Epithelial cell of prostate (primary cell): ENCODE measurements at places on chromosomes 4 and X.

DNA sequence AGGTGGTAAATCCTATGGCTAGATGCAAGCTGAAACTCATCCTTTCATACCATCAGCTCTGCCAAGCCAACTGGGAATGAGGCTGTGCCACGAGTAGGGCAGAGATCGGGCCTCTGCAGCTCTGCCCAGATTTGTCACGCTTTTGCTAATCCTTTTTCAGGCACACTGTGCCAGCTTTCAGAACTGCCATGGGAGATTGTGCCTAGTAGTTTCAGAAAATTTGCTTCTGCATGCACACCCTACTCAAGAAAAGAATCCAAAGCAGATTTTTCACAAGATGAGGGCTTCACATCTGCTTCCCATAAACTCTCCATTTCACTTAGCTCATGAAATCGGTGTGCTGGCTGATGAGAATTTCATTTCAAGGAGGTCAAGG is 3.3 kb upstream of the ADH7 start:
- DNase-seq: peak; percentile 44

DNA sequence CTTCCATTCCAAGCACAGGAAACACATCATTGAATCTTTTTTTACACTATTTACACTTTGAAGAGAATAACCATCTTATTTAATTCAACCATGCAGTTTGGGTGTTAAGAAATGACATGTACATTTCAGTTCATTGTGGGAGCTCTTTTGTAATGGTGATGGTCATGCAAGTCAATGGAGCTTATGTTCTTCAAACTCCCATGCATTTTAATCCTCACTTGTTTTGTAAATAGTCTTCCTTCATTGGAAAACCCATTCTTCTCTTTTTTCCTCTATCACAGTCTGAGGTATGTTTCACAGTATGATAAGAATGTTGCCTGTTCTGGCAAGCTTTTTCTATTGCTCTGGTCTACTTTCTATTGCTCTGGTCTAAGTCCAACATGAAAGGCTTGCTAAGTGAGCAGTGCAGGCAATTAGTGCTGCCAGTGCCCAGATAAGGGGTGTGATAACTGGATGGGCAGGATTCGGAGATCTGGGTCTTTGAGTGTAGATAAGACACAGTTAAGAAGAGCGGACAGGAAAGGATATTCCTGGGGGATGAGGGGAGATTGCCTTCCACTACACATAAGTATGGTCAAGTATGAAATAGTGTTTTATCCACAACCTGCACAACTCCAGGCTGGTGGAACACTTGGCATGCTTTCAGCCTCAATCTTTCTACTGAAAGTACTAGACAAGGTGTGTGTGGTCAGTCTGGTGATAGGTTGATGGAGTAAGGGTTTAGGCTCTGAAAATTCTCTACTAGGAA is 17.1 kb downstream of the AFP start:
- DNase-seq: no peak

DNA sequence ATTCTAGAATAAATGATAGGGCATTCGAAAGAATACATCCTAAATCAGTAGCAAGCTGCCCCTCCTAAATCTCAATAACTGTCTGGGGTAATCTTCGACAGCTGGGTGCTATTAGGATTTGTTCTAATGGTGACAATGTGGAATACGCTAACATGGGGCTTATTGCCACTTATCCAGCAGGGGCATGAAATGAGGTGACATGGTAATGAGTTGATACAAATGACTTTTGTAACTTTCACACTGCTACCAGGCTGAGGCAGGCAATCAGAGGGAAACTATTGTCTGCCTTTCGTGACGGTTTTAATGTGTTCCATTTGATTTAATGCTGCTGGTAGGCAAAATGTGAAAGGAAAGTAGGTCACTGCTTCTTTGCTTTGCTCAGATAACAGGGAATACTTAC is 1047.4 kb upstream of the PABPC4L start:
- DNase-seq: no peak

GRCh38 chr4:109046471-109047201 is 255.8 kb downstream of the COL25A1 start:
- DNase-seq: no peak

GRCh38 chrX:6983207-6983955 is 164.1 kb upstream of the STS start:
- DNase-seq: no peak

- DNase-seq: no peak
Measured at GRCh38 chr4:102348701-102349100, 3.4 kb upstream of the SLC39A8 start.

- DNase-seq: no peak
Measured at GRCh38 chr4:140947506-140947905, 185.8 kb downstream of the RNF150 start.

GRCh38 chr4:112563431-112564200 is 47.6 kb upstream of the NEUROG2 start:
- DNase-seq: no peak

GRCh38 chrX:107273795-107274194 is 67.4 kb downstream of the DNAAF6 start:
- no peak for DNase-seq

DNA sequence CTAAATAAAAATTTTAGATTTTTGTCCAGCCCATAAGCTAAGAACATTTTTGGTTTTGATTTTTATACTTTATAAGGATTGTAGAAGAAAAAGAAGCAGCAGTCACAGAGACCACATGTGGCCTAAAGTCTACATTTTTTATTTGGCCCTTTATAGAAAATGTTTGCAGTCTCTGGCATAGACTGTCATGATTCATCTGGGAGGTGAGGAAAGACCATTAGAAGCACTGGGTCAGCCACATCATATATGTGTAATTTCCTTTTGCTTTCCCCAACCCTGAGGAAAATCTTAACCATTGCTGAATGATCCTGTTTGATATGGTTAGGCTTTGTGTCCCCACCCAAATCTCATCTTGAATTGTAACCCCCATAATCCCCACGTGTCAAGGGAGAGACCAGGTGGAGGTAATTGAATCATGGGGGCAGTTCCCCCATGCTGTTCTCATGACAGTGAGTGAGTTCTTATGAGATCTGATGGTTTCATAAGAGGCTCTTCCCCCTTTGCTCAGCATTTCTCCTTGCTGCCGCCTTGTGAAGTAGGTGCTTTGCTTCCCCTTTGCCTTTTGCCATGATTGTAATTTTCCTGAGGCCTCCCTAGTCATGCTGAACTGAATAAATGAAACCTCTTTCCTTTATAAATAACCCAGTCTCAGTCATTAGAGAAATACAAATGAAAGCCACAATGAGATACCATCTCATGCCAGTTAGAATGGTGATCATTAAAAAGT is 12.1 kb upstream of the COPS4 start:
- DNase-seq: no peak

- no peak for DNase-seq
Measured at GRCh38 chr4:105624530-105624929, 72.1 kb downstream of the ARHGEF38 start.

GRCh38 chr4:60905162-60905561 is 295.0 kb upstream of the ADGRL3 start:
- no peak for DNase-seq

GRCh38 chrX:148929686-148930085 is 429.3 kb downstream of the AFF2 start:
- no peak for DNase-seq

DNA sequence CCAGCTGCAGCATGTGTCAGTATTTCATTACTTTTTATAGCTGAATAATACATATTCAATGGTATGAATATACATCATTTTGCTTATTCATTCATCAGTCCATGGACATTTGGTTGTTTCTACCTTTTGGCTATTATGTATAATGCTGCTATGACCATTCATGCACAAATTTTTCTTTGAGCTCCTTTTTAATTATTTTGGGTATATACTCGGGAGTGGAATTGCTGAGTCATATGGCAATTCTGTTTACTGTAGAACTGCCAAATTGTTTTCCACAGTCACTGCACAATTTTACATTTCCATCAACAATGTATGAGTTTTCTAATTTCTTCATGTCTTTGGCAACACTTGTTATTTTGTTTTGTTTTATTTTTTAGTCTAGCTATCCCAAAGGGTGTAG is 405.9 kb upstream of the PITX2 start:
- DNase-seq: no peak

- no peak for DNase-seq
Measured at GRCh38 chr4:159864337-159864736, 761.5 kb downstream of the RAPGEF2 start.

DNA sequence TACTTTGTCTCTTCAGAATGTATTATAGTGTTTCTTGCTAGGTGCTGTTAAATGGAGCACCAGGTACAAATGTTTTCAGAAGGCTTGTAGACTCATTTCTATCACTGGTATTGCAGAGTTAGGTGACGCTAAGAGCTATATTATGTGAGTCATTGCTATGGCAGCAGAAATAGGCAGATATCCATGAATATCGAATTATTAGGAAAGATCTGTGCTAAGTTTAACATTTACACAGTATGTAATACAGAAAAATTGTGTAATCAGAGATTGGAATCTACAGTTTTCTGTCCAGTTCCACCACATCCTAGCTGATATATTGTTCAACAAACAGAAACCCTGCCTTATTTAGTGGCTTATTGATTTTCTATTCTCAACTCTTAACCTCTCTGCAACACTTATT is 1025.5 kb downstream of the STIM2 start:
- DNase-seq: no peak

- DNase-seq: no peak
Measured at GRCh38 chr4:16583764-16584163, 314.7 kb downstream of the LDB2 start.

GRCh38 chrX:136666088-136666487 is 18.1 kb downstream of the CD40LG start:
- DNase-seq: no peak

DNA sequence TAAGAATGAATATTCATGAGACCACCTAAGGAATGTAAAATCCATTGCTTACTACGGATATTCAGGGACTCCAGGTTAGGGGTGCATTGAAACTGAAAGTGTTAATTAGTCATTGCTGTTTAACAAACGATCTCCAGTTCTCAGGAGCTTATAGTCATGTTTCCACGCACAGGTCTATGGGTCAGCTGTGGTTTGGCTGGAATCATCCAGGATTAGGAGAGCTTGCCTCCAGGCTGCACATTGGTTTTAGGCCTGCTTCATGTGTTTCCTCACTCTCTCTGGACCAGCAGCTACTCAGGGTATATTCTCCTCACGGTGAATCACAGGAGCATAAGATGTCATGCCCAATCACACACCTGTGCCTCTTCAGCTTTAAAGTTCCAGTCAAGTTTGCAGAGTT is 98.9 kb downstream of the ATXN3L start:
- DNase-seq: peak; percentile 68

GRCh38 chr4:72366601-72367000 is 202.4 kb downstream of the ADAMTS3 start:
- DNase-seq: no peak

DNA sequence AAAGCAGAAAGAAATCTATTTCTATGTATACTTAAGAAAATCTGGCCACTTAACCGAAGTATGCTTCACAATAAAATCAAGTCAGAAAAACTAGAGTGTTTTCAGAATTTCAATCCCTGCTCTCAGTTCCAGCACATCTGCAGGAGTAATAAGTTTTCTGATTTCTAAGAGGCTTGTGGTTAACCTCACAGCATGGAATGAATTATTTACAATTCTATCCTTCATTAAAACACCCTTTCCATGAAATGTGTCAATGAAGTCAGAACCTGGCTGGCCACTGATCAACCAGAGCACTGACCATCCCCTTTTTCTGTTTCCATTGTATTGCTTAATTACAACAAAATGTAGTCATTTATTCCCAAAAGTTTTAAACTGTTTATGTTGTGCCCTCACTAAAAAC is 781.4 kb upstream of the INTU start:
- no peak for DNase-seq

GRCh38 chr4:9143421-9144080 is 26.7 kb upstream of the FAM90A26 start:
- DNase-seq: no peak

GRCh38 chr4:94504545-94504944 is 52.8 kb downstream of the PDLIM5 start:
- no peak for DNase-seq

DNA sequence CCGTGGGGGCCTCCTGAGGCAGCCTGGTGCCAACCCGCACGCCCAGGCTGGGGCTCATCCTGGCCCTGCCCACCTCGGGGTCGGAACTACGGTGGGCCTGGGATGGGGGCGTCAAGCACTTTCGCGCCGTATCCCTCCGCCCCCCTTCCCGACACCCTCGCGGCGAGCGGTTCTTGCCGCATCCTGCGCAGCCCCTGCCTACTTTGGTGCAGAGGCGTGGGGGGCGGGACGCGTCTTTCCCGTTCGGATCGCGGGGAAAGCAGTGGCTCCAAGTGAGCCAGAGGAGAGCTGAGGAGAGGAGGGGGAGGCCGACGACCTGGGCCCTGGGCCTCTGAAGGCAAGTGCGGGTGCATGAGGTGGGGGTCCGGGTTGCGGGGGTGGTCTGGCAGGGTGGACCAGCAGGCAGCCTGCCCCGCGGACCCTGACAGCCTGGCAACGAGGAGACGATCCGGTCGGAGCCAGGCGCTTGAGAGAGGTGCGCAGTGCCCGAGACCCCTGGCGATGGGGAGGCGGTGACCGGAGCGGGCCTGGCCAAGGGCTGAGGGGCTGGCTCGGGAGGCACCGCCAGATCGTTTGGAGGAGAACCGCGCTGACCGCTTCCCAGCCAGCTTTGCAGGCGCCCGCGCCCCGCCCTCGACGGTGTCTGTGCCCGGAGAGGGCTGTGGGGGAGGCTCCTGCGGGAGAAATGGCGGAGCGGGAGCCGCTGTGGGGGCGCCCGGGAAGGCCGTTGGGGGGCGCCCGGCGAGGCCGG is at the start of gene GPRASP2:
GPRASP2 (plus strand) TSS at position 233 of the 751 bp plus-strand sequence. CDS start 2,422 bp downstream, outside the sequence.
- DNase-seq: no peak

- DNase-seq: no peak
Measured at GRCh38 chr4:178296669-178297068, 854.4 kb upstream of the AGA start.

DNA sequence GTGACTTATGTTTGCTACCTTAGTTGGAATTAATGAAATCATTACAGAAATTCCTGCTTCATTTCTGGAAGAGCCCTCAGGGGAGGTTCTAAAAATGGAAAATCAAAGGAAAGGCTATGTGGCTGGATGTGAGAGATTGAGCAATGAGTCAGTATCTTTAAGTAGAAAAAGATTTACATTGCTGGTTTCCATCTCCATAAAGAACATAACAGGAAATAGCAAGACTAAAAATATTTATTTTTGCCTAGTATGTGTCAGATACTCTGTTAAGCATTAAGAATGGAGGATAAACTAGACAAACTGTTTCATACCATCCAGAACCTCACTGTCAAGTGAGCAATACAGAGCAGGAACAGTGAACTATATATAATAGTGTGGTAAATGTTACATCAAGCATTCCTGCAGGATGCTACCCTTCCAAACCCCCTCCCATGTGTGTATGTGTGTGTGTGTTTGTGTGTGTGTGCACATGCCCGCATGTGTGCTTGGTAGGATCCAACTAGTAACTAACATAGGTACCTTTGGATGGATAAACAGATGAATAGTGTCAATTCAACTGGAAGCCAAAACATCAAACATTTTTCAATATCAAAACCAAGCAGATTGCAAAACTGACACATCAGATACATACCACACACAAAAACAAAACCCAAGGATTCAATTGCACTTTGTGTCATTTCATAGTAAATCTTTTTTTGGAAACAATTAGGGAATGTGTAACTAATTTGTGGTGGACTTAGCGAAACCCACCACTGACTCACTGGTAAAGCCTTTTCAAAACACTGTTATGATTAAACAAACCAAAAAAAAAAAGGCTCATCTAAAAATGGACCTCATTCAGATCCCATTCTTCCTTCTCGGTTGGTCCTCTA is 223.4 kb downstream of the SHROOM3 start:
- DNase-seq: no peak

GRCh38 chrX:109936114-109936513 is 66.8 kb upstream of the TMEM164 start:
- DNase-seq: no peak

- DNase-seq: no peak
Measured at GRCh38 chr4:23033796-23034195, 341.1 kb downstream of the GBA3 start.

GRCh38 chr4:94507708-94508107 is 56.0 kb downstream of the PDLIM5 start:
- DNase-seq: peak; percentile 33
